Kidney (tissue), 22 donors: ENCODE measurements at places on chromosomes 11 and 22.

DNA sequence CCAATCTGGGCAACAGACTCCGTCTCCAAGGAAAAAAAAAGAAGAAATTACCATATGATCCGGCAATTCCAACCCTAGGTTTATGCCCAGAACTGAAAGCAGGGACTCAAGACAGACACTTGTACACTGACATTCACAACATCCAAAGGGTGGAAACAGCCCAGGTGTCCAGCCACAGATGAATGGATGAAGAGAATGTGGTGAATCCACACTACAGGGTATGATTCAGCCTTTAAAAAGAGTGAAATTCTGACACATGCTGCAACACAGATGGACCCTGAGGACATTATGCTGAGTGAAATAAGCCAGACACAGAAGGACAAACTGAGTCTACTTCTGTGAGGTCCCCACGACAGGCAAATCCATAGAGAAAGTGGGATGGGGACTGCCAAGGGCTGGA lies 43.9 kb downstream of the SGSM3 start:
- DNase-seq, result no peak

- DNase-seq, result peak; percentile 61
These were observed 87.2 kb downstream of the WNT7B start for GRCh38 chr22:45889539-45890350.

GRCh38 chr11:108891143-108891542 lies 226.3 kb downstream of the DDX10 start:
- no peak for DNase-seq

DNA sequence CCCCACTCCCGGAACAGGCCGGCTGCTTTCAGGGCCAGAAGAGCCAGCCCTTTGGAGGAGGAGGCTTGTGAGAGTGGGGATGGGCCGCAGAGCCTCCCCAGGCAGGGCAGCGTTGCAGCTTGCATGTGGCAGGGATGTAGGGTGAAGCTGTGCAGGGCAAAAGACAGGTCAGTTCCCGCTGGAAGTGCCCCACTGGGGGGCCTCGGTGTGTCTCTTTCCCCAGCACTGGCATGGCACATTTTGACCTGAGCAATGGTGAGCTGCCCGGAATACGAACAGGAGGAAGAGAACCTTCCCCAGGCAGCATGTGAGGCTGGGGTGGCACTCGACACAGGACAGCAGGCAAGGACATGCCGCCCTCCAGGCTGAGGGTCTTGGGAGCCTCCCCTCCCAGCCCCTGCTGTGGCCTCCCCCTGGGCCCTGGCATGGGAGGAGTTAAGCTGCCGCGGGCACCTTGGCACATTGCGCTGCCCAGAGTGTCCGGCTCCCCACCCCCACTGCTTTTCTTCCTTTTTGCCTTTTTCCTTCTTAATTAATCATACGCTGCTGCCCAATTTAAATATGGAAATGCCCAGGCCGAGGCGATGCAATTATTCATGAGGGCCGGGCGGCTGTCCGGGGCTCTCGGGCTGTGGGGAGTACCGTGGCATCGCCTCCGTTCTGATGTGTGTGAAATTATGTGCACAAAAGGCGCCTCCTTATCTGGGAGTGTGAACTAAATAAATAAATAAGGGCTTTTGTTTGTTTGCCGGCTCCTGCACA lies 76.0 kb upstream of the WNT7B start:
- peak; percentile 85 for DNase-seq

GRCh38 chr11:113129261-113129992 lies 168.2 kb downstream of the NCAM1 start:
- DNase-seq, result no peak

DNA sequence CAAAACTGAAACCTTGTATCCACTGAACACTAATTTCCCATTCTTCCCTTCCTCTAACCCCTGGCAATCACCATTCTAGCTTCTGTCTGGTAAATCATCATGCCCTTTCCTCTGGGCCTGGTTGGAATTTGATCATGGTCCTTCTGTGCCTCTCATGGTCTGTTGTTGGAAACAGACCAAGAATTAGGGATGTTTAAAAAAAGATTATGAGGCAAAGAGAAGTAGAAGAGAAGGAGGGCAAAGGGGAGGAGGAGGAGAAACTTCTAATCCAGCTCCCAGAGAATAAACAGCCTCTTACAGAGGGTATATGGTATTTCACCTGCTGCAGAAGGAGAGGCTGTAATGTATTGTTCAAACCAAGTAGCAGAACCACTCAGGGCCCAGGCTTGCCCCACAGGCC lies 10.6 kb downstream of the BCO2 start:
- DNase-seq, result no peak

DNA sequence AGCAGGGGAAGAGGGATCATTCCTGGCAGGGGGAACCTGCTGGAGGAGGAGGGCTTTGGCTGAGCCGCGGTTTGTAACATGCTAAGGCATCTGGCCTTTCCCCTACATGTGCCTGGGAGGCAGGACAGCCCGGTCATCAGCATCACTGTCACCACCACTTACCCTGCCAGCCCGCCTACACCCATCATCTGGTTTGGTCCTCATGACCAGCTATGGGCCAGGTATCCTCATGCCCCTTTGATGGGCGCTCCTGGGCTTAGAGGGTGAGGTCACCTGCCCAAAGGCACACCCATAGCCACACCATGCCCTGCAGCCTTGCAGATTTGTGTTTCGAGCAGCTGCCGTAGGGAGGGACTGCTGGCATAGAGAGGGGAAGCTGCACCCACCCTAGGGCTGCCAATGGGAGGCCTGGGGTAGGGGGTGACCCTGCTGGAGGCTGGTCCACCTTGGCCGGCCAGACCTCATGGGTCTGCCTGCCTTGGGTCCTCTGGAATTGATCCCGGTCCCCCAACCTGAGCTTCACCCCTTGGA lies 2.6 kb downstream of the MRGPRF start:
- DNase-seq, result no peak

DNA sequence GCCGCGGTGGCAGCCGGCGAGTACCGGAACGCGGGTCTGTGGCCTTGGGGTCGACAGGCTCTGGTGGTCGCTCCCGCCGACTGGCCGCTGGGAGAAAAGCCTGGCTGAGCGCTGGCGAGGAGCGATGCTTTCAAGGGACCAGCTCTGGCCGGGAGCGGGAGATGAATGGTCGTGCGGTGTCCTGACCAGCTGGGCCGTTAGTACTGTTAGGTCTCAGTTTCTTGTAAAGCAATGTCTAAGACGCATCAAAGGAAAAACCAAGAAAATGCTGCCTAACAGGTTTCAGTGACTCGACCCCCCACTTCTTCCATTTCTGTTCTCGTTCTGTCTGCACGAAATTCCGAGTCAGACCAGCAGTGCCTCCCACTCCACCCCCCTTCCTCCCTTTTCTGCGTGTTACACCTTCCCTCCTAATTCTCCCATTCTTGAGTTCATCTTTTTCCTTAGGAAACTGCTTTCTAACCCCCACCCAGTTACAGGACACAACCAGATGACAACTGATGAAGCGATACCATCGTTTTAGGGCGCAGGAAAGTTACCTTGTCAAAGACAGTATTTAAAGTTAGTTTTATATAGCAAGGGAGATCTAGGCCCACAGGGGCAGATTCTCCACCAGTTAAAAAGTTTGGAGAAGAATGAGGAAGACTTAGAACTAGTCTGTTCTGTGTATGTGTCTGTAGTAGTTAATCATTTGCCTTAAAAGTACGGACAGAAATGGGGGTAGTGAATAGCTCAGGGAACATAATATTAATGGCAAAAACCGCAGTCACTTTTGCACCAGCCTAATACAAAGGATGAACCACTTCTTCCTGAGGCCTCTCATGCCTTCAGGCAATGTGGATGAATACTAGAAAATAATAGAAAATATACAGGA lies 1.0 kb downstream of the CUL5 start:
- DNase-seq, result peak; percentile 71

DNA sequence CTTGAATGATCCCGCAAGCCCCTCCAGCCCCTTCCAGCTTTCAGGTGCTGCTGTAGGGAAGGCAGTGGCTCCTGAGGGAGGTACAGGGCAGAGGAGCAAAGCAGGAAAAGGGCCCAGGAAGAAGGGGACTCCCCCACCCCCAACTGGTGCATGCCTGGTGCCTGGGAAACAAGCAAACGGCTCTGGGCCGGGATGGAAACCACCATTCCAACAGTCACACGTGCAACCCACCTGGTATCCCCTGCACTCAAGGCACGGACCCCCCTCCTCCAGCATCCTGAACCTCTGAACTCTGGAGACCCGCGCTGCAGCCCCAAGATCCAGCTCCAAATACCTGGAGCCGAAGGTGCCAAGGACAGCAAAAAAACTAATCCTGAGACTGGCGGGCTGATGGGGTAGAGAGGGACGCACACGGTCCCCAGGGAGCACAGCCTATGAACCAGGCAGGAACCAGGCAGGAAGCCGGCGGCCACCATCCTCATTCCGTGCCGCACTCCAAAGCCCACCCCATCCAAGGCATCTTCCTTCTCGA lies 537 bp downstream of the SCN4B start:
- DNase-seq, result peak; percentile 60

DNA sequence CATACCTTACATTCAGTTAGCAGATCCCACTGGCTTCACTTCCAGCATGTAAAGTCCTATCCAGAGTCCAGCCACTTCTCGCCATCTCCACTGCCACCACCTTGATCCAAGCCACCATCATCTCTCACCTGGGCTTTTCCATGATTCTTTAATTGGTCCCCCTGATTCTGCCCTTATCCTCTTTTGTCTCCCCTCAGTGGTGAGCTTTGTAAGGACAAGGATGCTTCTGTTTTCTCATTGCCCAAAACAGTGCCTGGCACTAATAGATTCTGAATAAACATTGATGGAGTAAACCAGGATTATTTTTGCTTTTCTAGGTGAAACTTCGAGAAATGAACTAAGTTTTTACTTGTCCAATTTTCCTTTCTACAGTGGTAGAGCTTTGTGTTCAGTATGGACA lies 4.4 kb downstream of the POLA2 start:
- DNase-seq, result no peak

DNA sequence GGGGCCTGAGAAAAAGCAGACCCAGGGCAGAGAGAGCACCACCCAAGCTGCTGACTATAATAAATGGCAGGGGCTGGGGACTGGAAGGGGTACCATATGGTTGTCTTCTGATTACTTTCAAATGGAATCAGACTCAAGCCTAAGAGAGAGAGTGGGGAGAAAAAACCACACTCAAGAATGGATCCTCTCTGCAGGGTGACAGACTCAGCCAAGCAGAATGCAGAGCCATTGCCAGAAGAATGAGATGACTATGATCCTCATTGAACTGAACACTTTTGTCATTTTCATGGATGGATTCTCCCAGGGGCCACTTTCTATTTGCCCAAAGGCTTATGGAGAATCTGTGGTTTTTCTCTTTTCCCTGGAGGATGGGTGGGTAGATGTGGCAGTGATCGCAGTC lies 8.7 kb downstream of the UBASH3B start:
- no peak for DNase-seq

- DNase-seq, result no peak
These were observed 4.2 kb upstream of the SERPINH1 start for GRCh38 chr11:75557666-75558494.
